ENCODE measurements at places on chromosomes 7 and 10.

- no peak for DNase-seq
Measured at GRCh38 chr7:149194799-149195179, 557 bp upstream of the ZNF282 start.

DNA sequence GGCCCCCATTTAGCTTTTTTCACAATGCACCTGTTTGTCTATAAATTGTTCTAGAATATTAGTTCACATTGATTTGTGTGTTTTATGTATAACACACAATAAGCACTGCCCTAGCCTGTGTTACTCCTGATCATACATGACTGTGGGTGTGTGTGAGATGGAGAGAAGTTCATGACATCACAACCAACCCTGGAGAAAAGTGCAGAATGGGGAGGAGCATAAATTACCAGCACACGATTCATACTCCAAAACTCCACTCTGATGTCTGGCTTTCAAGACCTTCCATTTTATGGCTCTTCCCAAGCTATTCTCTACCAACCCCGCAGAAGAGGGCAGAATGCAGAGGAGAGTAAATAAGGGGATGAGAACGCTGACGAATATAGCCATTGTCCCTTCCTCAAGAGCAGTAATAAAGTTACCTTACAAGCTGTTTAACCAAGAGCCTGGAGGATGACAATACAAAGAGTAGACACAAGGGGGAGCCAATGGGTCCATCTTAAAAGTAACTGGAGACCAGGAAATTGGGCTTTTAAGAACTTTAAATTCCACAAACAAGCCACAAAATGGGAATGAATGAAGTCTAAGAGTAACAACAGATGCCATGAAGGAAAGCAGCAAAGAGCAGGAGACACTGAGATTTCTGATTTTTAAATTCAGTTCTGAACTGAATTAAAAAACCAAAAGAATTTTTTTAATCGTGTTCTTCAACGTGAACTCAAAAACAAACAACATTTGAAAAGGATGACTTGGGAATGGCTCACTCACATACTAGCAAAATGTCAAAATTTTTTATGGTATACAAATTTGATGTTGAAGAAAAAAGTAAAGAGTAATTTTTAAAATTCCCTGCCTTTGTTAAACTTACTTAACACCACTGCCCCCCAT, 159.6 kb downstream of the PARD3 start:
- DNase-seq = peak; percentile 39

- DNase-seq = no peak
Measured at GRCh38 chr10:1440897-1441296, 296.4 kb downstream of the ADARB2 start.

GRCh38 chr7:134085311-134085710, 41.8 kb upstream of the LRGUK start:
- DNase-seq = no peak

DNA sequence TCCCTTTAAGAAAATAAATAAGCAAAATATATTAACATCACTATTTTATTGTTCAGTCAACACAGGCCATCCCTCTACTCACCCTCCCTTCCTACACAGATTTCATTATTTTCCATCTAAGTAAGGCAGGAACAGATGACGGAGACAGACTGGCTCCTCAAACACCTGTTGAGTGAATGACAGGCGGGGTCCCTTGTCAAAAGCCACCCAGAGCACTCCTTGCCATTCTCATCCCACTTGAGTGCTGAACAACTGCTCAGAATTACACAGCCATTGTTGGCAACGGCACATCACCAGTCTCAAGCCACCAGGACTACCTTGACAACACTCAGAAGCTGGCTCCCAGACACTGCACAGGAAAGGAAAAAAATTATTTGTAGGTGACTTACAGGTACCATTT, 3.3 kb downstream of the GRB10 start:
- DNase-seq = no peak

DNA sequence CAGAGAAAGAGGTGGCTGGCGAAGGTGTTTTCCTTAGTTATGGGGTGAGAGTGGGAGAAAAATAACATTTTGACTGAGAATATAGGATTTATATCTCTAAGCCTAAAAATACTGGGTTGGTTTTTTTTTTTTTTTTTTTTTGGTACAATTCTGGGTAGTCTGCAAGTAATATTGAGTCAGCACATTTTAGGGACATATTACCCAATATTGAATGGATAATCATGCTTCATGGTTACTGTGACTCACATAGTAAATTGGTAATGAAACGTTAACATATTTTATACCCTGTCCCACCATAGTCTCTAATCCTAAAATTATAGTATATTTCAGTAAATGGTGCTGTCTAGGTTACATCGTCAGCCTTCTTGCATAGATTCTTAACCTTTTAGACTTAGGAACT, 91.4 kb downstream of the TPST1 start:
- no peak for DNase-seq

DNA sequence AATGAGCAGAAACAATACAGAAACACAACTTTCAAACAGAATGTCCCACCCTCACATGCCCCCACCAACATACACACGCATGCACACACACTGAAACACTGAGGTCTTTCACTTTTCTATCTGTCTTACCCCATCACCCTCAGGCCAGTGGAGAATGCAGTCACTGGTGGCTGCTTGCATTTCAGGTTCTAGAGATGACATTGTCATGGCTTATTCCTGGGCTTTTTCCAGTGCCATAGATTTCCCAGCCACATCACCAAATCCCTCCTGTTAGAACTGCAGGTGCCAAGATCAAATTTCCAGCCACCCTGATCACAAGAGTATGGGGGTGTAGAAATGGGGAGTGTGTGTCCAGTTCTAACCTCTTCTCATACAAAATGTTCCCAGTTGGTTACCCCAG, 68.4 kb downstream of the CACNA2D1 start:
- no peak for DNase-seq

DNA sequence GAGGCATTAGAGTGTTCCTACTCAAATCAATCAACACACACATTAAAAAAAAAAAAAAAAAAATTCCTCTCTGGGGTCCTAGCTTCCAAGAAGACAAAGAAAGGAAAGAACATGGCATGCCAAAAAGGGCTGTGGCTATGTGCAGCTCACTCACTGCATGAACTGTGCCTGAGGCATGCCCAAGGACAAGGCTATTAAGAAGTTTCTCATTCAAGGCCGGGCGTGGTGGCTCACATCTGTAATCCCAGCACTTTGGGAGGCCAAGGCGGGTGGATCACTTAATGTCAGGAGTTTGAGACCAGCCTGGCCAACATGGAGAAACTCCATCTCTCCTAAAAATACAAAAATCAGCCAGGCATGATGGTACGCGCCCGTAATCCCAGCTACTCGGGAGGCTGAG, 41.9 kb upstream of the PPP3CB start:
- DNase-seq = no peak

GRCh38 chr10:7609556-7609955, 57.2 kb downstream of the ITIH5 start:
- no peak for DNase-seq

- DNase-seq = no peak
Measured at GRCh38 chr10:816958-817357, 114.5 kb downstream of the LARP4B start.

DNA sequence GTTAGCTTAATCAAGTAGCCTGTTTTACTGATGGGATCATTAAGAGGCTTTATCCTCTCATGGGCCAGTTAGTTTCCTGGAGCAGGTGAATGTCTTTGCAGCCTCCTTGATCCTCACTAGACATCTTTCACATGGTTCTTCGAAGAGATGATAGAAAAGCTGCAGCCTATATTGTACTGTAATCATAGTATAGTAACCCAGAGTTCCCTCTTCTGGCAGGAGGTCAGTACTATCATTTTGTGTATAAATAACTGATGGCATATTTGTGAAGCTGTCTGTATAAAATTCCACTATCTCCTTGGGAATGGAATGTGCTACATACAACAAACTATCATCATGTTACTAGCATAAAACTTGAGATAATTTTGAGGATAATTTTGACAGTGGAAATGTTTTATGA, 123.8 kb upstream of the PRPS1L1 start:
- no peak for DNase-seq

GRCh38 chr10:5828725-5829124, 15.5 kb upstream of the GDI2 start:
- DNase-seq = no peak

DNA sequence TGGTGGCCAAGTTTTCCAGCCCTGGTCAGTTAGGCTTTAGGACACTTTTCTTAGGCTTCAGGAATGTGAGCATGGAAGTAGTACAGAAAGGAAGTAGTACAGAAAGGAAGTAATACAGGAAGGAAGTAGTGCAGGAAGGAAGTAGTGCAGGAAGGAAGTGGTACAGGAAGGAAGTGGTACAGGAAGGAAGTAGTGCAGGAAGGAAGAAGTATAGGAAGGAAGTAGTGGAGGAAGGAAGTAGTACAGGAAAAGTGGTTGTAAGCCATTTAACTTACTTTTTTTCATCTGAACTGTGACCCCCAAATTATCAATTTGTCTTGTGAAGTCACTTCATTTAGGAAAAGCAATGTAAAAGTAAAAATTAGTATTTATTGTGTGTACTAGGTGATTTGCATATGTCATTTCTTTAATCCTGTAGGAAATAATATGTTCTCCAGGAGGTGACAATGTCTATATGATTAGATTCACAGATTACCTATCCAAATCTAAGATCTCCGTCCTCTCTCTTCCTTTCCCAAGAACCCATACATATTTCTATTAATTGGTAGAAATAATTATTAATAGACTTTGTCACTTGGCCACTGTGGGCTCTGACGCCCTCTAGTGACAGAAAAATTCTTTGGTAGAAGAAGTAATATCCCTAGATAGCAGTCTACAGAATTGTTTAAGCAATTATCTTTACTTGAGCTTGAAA, 3.9 kb upstream of the FAS start:
- no peak for DNase-seq

- DNase-seq = peak; percentile 25
Measured at GRCh38 chr10:74227697-74228424, 76.8 kb downstream of the ADK start.

GRCh38 chr10:28503114-28503513, 29.8 kb upstream of the WAC start:
- no peak for DNase-seq

- no peak for DNase-seq
Measured at GRCh38 chr7:34081935-34082334, 176.6 kb downstream of the BMPER start.

GRCh38 chr10:97640868-97641811, 669 bp downstream of the PI4K2A start:
- no peak for DNase-seq

- DNase-seq = no peak
Measured at GRCh38 chr10:126928274-126928673, 23.0 kb downstream of the DOCK1 start.
